ENCODE measurements at places on chromosomes 1 and 21.

GRCh38 chr1:212668477-212668876 is 31.2 kb downstream of the BATF3 start:
- DNase-seq = no peak

- DNase-seq = no peak
Observed at GRCh38 chr1:113191579-113192076, 118.6 kb downstream of the LRIG2 start.

DNA sequence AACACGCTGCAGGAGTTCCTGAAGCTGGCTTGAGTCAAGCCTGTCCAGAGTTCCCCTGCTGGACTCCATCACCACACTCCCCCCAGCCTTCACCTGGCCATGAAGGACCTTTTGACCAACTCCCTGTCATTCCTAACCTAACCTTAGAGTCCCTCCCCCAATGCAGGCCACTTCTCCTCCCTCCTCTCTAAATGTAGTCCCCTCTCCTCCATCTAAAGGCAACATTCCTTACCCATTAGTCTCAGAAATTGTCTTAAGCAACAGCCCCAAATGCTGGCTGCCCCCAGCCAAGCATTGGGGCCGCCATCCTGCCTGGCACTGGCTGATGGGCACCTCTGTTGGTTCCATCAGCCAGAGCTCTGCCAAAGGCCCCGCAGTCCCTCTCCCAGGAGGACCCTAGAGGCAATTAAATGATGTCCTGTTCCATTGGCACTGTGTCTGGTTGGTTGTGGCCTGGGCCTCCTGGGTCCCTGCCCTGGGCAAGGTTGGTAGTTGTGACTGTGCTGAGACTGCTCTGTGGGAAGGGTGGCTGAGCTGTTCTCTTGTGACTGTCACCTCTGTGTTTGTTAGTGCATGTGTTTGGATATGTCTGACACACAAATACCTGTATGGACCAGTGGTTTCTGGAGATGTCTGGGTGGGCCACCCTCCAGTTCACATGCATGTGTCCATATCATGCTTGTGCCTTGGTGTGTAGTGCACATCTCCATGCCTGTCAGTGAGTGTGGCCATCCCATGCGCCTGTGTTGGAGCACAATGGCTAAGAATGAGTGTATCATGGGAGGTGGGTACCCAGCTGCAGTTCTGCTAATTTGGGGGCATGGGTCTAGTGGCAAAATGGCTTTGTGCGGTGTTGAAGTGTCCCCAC is 1.4 kb downstream of the SH3BGRL3 start:
- no peak for DNase-seq

GRCh38 chr1:164846731-164847691 is 288.0 kb downstream of the PBX1 start:
- no peak for DNase-seq

- peak; percentile 7 for DNase-seq
Observed at GRCh38 chr1:227946624-227947385, 927 bp downstream of the WNT9A start.

GRCh38 chr1:91006113-91006908 is 15.5 kb downstream of the ZNF644 start:
- no peak for DNase-seq

- no peak for DNase-seq
Observed at GRCh38 chr1:18240906-18241305, 133.3 kb downstream of the IGSF21 start.

DNA sequence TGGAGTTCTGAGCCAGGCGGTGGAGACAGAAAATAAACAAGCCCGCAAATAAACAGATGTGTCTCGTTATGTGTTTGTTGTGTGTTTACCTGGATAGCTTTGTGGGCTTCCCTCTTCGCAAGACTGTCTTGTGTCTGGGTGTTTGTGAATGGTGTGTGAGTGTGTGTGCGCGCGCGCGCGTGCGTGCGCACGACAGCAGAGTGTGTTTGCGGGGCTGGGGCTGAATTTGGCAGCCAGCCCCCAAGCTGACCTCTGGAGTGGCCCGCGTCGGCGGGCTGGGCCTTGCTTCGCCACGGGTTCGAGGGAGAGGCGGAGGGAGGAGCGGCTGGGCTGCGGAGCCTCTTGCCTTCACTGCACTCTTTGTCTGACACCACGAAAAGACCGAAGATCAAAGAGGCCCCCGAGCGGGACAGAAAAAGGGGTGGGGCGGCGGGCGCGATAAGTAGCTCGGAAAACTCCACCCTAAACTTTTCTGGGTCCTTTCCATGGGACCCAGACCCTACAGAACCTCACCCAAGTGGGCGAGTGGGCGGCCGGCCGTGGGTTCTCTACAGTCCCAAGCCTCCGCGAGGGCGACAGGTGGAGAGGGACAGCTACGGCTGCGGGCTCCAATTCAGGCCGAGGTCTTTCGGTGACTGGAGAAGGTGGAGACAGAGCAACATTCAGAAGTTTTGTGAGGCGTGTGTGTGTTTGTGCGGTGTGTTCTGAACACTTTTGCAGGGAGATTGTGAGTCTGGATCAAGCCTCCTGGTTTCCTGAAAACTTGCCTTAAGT is 14.5 kb downstream of the PAX7 start:
- no peak for DNase-seq

GRCh38 chr1:78377356-78377928 is 113.3 kb upstream of the PTGFR start:
- DNase-seq = no peak

- DNase-seq = no peak
Observed at GRCh38 chr1:231274119-231274825, 33.3 kb downstream of the GNPAT start.

Measured in C1 segment of cervical spinal cord (tissue), 14 donors.